ENCODE measurements at places on chromosomes 3 and 15.

DNA sequence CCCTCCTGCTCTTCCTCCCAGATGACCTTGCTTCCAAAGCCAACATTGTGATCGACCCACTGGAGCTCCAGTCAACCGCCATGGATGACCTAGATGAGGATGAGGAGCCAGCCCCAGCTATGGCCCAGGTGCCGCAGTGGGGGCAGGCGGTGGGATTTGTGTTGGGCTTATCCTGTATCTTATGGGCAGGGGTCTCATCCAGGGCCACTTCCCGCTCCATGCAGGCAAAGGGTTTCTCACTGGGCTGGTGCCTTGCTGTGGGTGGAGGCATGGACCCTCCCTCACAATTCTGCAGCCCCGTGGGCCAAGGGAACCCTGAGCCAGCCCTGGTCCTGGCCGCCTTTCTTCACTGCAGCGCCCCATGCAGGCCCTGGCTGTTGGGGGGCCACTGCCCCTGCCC is 14.9 kb downstream of the AMIGO3 start:
- DNase-seq: no peak

DNA sequence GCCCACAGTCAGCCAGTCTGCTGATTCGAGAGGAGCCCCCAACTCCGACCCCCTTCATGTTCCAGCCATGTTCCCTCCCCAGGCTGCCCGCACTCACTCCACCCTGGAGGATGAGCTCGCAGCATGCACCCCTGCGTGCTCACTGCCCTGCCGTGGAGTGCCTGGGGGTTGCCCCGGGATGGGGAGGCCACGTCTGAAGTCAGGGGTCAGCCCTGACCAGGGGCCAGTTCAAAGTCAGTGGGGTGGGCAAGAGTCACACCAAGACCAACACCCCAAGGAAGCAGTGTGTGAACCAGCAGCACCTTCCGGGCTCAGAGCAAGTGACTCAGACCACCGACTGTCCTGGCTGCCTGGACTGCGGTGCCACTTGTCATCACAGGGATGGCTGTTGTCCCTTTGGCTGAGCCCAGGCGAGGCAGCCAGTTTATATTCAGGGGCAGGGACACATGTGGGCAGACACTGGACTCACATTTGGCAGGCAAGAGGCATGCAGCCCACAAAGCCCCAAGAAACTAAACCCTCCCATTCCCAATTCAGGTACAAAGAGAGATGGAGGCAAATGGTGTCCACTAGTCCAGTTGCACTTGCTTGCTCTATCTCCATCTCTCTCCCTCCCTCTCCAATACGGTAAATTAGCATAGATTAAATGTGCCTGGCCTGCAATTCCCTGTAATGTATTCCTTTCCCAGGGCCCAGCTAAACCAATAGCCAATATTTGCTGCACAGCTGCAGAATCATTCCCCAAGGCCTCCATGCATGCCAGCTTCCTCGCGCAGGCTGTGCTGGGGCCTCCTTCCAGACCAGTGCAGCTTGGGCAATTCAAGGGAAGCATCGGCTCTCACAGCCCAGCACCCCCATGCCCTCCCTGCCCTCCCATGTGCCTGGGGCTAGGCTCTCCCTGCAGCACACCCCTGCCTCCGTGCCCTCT is 135.7 kb upstream of the IQSEC1 start:
- no peak for DNase-seq

DNA sequence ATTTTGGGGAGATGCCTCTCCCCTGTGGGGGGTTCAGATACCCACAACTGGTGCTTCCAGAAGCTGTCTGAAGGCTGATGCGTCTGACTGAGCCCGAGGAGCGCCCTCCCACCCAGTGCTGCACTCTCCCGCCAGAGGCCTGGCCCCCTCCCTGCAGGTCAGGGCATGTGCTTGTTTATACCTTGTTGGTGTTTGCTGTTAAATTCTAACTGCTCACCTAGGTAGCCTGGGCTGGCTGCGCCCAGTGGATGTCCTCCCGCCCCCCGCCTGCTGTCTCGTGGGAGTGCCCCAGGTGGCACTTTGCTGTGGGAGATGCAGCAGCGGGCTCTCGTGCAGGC is 12.9 kb downstream of the KLF13 start:
- no peak for DNase-seq

- DNase-seq: no peak
These were observed 227.1 kb upstream of the CGNL1 start for GRCh38 chr15:57149196-57149595.

DNA sequence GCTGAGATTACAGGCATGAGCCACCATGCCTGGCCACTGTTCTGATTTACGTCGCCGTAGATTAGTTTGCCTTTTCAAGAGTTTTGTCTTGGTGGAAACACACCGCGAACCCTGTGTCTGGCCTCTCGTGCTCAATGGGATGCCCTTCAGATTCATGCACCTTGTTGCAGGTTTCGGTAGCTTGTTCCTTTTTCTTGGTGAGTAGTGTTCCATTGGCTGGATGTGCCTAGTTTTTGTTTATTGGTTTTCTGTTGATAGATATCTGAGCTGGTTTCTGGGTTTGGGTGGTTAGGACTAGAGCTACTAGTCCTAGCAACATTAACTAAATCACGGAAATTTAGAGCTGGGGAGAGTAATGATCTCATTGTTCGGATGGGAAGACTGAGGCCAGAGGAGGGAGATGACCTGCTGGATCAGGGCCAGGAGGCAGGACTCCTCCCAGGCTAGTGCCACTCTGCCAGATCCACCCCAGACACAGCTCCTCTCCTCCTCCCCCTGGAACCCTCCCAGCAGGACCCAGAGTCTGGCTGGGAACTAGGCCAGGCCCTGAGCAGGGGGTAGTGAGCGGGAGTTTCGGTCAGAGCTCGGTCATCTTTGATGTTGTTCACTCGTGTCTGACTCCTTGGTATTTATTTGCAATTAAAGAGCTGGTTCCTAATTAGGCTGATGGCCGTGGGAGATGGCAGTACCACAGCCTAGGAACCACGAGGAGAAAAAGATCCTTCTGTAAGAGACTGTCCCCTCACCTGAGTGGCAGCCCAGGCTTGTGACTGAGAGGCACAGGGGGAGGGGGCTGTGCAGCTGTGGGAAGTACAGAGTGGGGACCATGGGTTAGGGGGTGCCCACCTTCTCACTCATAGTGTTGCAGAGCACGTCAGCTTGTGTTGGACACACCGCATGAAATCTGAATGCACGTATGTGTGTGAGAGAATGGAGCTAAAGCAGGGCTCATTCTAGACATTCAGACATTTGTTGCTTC is 73.4 kb downstream of the SMAD6 start:
- DNase-seq: no peak

DNA sequence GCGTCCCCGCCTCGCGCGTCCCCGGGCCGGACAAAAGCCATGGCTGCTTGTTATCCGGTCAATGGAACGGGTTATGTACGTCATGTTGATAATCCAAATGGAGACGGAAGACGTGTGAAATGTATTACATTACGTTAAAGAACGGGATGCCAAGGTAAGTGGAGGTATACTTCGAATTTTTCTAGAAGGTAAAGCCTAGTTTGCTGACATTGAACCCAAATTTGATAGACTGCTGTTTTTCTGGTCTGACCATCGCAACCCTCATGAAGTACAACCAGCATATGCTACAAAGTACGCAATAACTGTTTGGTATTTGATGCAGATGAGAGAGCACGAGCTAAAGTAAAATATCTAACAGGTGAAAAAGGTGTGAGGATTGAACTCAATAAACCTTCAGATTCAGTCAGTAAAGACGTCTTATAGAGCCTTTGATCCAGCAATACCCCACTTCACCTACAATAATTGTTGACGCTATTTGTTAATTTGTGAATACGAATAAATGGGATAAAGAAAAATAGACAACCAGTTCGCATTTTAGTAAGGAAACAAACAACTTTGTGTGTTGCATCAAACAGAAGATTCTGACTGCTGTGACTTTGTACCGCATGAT is 19.8 kb downstream of the WDR73 start:
- no peak for DNase-seq

DNA sequence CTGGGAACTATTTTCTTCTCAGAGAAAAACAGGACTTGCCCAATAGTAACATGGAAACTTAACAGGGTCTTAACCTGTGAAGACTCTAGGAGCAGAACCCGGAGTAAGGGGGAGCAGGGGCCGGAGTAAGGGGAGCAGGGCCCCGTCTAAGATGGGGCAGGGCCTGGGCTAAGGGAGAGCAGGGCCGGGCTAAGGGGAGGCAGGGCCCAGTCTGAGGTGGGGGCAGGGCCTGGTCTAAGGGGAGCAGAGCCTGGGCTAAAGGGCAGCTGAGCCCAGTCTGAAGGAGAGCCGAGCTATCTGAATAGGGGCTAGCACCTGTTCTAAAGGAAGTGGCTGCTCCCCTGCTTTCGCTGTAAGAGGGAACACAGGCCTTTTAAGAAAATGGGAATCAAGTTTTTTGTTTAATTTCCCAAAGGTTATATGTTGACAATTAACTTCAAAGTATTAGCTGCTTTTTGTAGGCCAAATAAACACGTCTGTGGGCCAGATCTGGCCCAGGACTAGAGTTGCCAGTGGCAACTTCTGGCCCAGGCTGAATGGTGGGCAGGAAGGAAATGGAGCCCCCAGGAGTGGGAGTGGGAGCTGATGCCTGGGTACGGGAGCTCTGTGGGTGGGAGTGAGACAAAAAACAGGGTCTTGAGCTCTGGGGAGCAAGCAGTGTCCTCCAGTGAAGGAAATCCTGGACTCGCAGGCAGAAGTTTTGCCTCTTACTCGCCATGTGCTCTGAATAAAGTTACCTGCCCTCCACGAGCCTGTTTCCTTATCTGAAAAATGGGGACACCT is 32.5 kb downstream of the CSPG4 start:
- no peak for DNase-seq

DNA sequence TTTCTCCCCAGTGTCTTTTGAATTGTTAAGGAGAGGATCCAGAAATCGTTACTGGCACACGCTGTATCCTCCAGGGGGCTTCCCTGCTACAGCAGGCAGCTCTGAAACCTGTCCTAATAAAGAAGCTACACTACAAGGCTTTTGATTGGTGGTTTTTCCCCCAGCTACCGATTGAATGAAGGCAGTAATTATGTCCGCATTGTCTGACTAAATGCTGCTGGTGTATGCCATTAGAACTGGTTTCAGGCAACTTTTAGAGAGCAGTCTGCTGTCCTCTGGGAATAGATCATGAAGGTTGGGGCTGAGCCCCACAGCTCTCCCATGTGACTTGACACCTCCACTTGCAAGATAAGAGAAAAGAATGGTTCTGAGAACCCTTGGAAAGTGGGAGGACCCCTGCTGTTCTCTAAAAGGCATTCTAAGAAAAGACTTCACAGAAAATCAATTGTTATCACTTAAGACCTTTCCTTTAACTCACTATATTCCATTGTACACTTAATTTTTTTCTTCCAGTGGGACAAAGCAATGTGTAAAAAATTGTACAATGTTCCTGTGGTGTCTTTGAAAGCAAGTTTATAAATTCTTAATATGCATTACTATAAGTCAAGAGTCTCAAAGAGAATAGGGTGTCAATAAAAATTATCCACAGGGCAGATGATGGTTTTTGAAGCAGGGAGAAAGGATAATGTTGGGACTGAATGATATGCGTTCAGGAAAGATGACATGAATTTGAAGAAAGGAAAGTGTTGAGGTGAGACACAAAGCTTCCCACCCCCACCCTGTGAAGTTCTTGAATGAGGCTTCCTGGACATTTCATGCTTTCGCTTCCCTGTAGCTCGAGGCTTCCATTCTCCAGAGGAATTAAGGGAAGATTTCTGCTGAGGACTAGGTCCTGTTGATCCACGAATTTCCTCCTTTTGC is 53.0 kb upstream of the DAZL start:
- no peak for DNase-seq

DNA sequence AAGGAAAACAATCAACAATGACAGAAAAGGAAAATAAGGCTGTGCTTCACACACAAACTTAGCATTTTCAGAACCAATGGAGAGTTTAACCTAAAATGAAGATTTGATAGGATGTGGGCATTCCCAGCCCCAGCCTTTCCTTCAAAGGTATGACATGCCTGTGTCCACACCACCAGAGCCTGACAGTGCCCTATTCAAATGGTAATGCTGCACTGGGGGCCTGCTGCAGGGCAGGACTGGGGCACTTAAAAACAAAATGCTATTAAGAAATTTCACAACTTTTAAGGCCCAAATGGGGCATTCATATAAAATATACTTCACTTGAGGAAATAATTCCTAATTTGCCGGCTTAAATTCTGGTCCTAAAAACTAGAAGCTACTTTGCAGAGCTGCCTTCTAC is 30.9 kb upstream of the TKT start:
- DNase-seq: no peak

- no peak for DNase-seq
These were observed 35.7 kb downstream of the MGA start for GRCh38 chr15:41695750-41696436.

DNA sequence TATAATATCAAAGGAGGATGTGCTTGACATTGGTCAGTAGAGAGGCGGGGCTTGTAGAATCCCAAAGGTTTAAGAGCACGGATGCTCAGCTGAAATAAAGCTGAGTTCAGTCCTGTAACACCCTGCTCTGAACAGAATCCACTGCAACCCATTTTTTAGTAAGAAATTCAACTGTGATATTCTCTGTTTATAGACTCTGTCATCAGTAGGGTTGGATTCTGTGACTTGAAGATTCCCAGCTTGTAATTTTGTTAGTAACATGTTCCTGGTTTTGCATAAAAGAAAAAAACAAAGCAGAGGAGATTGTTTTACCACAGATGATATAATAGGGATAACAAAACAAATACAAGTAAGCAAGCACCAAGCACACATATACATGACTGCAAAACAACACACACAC is 324.6 kb upstream of the NR2F2 start:
- no peak for DNase-seq

DNA sequence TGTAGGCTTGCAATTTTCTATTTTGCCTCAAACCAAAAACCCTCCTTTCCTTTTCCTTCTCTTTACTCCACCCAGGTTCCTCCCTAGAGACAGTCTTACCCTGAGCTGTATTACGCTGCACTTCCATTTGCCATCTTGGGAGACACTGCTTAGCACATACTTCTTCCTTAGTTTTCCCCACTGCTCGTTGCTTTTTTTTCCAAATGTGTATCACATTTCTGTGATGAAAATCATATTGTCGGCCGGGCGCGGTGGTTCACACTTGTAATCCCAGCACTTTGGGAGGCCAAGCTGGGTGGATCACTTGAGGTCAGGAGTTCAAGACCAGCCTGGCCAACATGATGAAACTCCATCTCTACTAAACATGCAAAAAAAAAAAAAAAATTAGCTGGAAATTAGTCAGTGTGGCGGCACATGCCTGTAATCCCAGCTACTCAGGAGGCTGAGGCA is 29.5 kb downstream of the POPDC2 start:
- DNase-seq: no peak

GRCh38 chr3:84830476-84830875 is 128.3 kb upstream of the CADM2 start:
- DNase-seq: no peak

DNA sequence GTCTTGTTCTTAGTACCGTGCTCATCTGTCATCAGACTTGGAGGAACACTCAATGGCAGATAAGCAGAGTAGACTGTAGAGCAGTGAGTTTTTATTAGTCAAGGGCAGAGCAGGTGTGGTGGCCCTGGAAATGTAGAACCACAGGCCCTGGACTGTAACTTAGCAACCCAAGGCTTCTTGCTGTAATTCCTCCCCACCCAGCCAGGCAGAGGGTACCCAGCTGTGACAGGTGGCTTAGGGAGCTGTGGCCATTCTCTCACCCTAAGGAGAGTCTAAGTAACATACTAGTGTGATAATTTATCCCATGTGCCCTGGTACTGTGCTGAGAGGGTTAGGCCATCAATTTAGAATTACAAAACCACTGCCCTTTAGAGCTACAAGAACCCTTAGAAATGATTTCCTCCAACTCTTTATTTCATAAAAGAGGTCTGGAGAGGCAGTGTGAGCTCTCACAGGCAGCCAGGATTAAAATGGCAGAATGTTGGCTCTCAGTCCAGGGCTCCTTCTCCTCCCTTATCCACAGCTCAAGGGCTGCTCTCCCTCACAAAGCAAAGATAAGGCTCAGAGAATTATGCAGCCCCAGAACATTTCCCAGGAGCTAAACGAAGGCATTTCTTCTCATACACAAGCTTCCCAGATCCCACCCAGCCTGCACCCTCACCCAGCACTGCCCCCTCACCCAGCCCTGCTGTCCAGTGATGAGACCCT is 3.0 kb downstream of the POMGNT2 start:
- no peak for DNase-seq
